MCF 10A (cell line): ENCODE measurements at places on chromosomes 1 and 21.

DNA sequence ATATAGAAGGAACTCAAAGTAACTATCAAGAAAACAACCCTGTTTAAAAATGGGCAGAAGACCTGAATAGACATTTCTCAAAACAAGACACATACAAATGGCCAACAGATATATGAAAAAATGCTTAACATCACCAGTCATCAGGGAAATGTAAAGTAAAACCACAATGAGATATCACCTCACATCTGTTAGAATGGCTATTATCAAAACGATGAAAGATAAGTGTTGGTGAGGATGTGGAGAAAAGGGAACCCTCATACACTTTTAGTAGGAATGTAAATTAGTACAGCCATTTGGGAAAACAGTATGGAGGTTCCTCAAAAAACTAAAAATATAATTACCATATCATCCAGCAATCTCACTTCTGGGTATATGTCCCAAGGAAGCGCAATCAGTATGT is 3.0 kb downstream of the CTSS start:
- peaks cover 21% of the 10 kb centered on the region for H3K4me1 ChIP-seq
- H3K36me3 ChIP-seq = peaks cover 4% of the 10 kb centered on the region
- no peak overlapping the region for H3K27ac ChIP-seq
- no peak for DNase-seq
- no peaks in the 10 kb centered on the region for H3K27me3 ChIP-seq

- H3K27ac ChIP-seq = no peak overlapping the region
- no peaks in the 10 kb centered on the region for H3K4me1 ChIP-seq
Observed at GRCh38 chr1:239717097-239717917, 330.9 kb downstream of the CHRM3 start.

- DNase-seq = no peak
- H3K4me1 ChIP-seq = no peaks in the 10 kb centered on the region
- peaks cover 11% of the 10 kb centered on the region for H3K27me3 ChIP-seq
- no peak overlapping the region for H3K4me3 ChIP-seq
- no peaks in the 10 kb centered on the region for H3K36me3 ChIP-seq
Observed at GRCh38 chr21:16085421-16085820, 355.6 kb downstream of the USP25 start.

GRCh38 chr21:35026617-35027562 is 22.2 kb downstream of the RUNX1 start:
- H3K4me1 ChIP-seq = no peaks in the 10 kb centered on the region
- no peak overlapping the region for H3K4me3 ChIP-seq
- H3K27ac ChIP-seq = no peak overlapping the region
- DNase-seq = no peak
- H3K36me3 ChIP-seq = peaks cover 8% of the 10 kb centered on the region

DNA sequence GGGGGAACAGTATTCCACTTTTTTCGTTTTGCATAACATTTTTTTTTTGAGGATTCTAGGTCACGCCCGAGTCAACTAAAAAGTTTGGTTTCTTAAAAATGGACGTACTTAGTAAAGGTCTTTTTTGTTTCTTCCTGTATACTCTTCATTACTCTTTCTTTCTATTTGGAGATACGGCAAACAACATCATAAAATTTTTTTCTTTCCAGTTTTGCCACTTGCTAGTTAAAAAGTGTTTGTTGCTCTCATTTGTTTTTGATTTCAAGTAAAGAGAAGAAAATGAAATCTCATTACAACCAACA is 788 bp upstream of the MPC2 start:
- peak overlapping the region; percentile 81 for H3K4me3 ChIP-seq
- H3K27ac ChIP-seq = peak overlapping the region; percentile 85
- peaks cover 18% of the 10 kb centered on the region for H3K4me1 ChIP-seq
- no peaks in the 10 kb centered on the region for H3K27me3 ChIP-seq
- peaks cover 16% of the 10 kb centered on the region for H3K36me3 ChIP-seq
- DNase-seq = no peak

DNA sequence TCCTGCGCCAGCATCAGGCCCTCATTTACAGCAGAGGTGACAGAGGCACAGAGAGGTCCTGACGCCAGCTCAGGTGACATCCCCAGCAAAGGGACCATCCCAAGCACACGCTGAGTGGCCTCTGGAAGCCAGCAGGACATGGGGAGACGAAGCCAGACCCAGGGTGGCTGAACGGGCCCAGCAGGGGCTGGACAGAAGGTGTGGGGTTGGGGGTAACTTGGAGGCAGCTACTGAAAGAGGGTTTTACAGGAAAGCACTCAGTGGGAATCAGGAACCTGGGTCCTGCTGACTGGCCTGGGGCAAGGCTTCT is 1.6 kb upstream of the ARHGEF16 start:
- H3K4me3 ChIP-seq = no peak overlapping the region
- H3K27me3 ChIP-seq = peaks cover 19% of the 10 kb centered on the region
- H3K4me1 ChIP-seq = no peaks in the 10 kb centered on the region
- no peak overlapping the region for H3K27ac ChIP-seq
- H3K36me3 ChIP-seq = no peaks in the 10 kb centered on the region

GRCh38 chr1:17546946-17547670 is 7.6 kb downstream of the ARHGEF10L start:
- no peak overlapping the region for H3K4me3 ChIP-seq
- no peak for DNase-seq
- H3K4me1 ChIP-seq = peaks cover 23% of the 10 kb centered on the region
- no peaks in the 10 kb centered on the region for H3K27me3 ChIP-seq

- no peaks in the 10 kb centered on the region for H3K27me3 ChIP-seq
- DNase-seq = no peak
- H3K27ac ChIP-seq = peak overlapping the region; percentile 76
- H3K4me3 ChIP-seq = peak overlapping the region; percentile 81
- peaks cover 33% of the 10 kb centered on the region for H3K36me3 ChIP-seq
Observed at GRCh38 chr1:161037661-161038522, 872 bp downstream of the TSTD1 start.

DNA sequence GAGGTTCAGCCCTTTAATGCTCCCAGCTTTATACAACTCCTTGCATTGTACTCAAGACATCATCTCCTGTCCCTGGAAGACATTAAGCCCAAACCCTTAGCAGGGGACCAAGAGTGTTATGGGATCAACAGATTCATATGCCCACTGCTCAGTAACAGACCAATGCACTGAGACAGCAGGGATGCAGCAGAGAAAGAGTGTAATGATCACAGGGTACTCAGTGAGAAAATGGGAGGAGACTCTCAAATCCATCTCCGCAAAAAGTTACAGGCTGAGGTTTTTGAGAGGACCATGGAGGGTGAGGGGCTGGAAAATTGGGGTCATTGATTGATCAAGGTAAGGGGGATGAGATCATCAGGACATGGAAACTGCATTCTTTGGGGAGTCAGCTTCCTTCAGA is 96.2 kb downstream of the MATN1 start:
- H3K27me3 ChIP-seq = no peaks in the 10 kb centered on the region
- H3K4me1 ChIP-seq = no peaks in the 10 kb centered on the region
- H3K36me3 ChIP-seq = no peaks in the 10 kb centered on the region

DNA sequence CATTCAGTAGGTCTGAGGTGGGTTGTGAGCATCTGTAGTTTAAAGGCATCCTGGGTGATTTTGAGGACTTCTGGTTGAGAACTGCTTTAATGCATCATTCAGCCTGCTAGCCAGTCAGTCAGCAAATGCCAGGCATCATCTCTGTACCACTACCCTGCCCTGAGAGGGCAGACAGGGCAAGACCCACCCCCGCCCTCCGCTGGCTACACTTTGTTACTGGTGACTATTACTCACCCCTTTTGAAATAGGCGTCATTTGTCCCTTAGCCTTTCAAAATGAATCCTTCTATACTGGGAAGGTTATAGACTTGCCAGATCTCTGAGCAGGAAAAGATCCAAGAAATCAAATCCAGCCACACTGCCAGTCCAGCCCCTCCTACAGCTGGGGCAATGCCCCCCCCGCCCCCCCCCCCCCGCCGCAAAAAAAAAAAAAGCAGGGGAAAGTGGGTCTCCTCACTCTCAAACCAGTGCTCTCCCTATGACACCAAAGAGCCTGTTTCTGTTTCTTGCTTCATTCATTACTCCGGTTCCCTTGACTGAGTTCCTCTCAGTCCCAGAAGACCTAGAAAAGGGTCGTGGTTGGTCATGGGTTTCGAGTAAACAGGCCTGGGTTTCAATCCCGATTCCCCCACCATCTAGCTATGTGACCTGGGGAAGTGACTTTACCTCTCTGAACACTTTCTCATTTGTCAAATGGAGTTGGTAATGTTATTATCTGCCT is 4.4 kb downstream of the SELENON start:
- no peak overlapping the region for H3K4me3 ChIP-seq
- peaks cover 16% of the 10 kb centered on the region for H3K4me1 ChIP-seq
- no peaks in the 10 kb centered on the region for H3K27me3 ChIP-seq
- H3K27ac ChIP-seq = no peak overlapping the region
- peak; percentile 60 for DNase-seq

- H3K36me3 ChIP-seq = peaks cover 17% of the 10 kb centered on the region
- H3K27ac ChIP-seq = no peak overlapping the region
- peaks cover 11% of the 10 kb centered on the region for H3K27me3 ChIP-seq
- H3K4me1 ChIP-seq = no peaks in the 10 kb centered on the region
- no peak overlapping the region for H3K4me3 ChIP-seq
Observed at GRCh38 chr1:25216123-25216522, 16.2 kb downstream of the SYF2 start.

- DNase-seq = no peak
- no peak overlapping the region for H3K4me3 ChIP-seq
- no peaks in the 10 kb centered on the region for H3K36me3 ChIP-seq
- H3K27ac ChIP-seq = no peak overlapping the region
Observed at GRCh38 chr1:188270497-188270896, 1441.7 kb downstream of the PLA2G4A start.

GRCh38 chr21:38334866-38335265 is 78.1 kb downstream of the KCNJ15 start:
- no peak overlapping the region for H3K4me3 ChIP-seq
- no peaks in the 10 kb centered on the region for H3K27me3 ChIP-seq

- H3K36me3 ChIP-seq = no peaks in the 10 kb centered on the region
- no peak overlapping the region for H3K27ac ChIP-seq
- H3K27me3 ChIP-seq = no peaks in the 10 kb centered on the region
- H3K4me3 ChIP-seq = no peak overlapping the region
Observed at GRCh38 chr1:172238965-172239364, 181.5 kb upstream of the C1orf105 start.

DNA sequence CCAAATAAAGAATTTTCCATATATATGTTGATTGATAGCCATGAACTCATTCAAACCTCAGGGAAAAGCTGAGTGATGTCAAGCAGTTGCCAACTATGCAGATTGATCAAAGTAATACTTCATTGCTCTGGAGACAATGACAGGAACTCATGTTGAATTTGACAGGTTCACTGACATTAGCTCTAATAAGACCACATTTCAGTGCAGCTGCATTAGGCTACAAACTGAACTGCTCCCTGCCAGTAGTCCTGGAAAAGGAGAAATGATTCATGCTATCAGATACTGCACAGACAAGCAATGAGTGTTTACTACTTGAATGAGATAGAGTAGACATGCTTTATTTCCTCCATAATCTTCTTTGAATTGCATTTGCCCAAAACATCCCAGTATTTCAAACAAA is 948.4 kb downstream of the MRPL39 start:
- H3K36me3 ChIP-seq = no peaks in the 10 kb centered on the region
- no peak overlapping the region for H3K27ac ChIP-seq
- no peak for DNase-seq

DNA sequence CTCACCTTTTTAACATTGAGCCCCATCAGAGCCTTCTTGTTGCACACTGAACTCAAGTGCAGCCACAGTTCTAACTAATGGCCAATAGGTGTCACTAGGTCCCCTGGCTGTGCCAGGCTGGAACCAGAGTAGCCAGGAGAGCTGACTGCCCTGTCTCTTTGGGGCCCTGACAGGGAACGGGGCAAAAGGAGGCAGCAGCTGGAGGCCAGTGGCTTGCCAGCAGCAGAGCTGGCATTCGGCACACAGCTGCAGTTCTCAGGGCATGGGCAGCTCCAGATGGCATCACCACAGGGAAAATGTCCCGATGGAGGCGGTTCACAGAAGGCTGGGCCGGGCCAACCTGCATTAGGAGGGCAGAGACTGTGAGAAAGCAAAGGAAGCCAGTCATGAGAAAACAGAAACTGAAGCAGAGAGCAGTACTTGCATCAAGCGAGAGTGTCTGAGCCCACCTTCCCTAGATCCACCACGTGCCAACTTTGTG is 188.6 kb downstream of the FCRL5 start:
- no peak overlapping the region for H3K4me3 ChIP-seq
- no peaks in the 10 kb centered on the region for H3K36me3 ChIP-seq
- DNase-seq = peak; percentile 73
- H3K27me3 ChIP-seq = peaks cover 13% of the 10 kb centered on the region
- H3K27ac ChIP-seq = no peak overlapping the region

DNA sequence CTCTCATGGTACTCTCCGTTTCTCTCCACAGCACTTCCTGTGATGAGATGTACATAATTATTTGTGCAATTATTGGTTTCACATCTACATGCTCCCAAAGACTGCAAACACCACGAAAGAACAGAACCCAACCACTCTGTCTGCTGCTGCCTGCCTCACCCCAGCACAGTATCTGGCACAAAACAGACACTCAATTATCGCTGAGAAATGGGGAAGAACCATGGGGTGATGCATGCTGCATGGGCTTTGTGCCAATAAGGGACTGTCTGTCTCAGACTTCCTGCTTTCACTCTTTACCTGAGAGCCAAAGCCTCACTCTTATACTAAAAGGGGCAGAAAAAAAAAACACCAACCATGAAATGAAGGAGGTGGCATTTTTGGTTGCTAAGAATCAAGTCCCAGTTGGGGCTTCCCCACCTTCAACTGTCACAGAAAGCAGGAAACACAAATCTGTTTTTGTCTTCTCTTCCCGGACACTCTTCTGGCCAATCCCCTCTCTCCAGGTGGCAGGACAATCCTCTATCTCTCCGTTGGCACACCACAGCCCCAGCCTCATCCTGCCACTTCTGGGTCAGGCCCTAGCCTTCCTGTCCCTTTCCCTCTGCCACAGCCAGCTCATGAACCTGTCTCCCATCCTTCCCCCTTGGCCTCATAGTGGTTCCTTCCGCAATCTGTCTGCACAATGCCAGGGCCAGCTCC is 82.0 kb downstream of the TGFBR3 start:
- H3K36me3 ChIP-seq = peaks cover 29% of the 10 kb centered on the region
- peak overlapping the region; percentile 88 for H3K27ac ChIP-seq
- H3K4me3 ChIP-seq = peak overlapping the region; percentile 54
- H3K4me1 ChIP-seq = peaks cover 73% of the 10 kb centered on the region
- no peaks in the 10 kb centered on the region for H3K27me3 ChIP-seq

- peaks cover 34% of the 10 kb centered on the region for H3K4me1 ChIP-seq
Observed at GRCh38 chr1:56077206-56077605, 502.2 kb downstream of the PLPP3 start.

DNA sequence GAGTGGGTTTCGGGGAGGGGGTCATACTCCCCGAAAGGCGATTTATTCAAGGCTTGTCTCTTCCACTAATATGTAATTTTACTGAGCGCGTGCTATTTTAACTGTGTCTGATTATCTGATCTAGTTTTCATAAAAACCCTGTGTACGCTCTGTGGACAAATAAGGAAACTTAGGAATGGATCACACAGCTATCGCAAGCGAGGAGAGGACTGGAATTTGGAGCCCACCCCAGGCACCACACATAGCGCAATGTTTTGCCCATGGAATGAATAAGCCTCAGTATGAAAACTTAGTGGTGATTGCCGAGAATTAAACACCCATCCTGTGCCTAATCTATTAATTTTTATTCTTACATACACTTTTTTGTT is 9.8 kb upstream of the RAB42 start:
- H3K4me3 ChIP-seq = peak overlapping the region; percentile 91
- peak; percentile 49 for DNase-seq
- peak overlapping the region; percentile 92 for H3K27ac ChIP-seq
- H3K4me1 ChIP-seq = peaks cover 15% of the 10 kb centered on the region
- H3K27me3 ChIP-seq = no peaks in the 10 kb centered on the region

- no peak overlapping the region for H3K4me3 ChIP-seq
- H3K36me3 ChIP-seq = peaks cover 43% of the 10 kb centered on the region
- no peaks in the 10 kb centered on the region for H3K27me3 ChIP-seq
- no peaks in the 10 kb centered on the region for H3K4me1 ChIP-seq
Observed at GRCh38 chr1:21756393-21757089, 26.4 kb downstream of the USP48 start.
